Stimulated activated CD8-positive, alpha-beta memory T cell treated with anti-CD3 and anti-CD28 coated beads, Interleukin-4, amount 100 ng/mL, for 4 hours (primary cell): ENCODE measurements at places on chromosomes 11 and 22.

DNA sequence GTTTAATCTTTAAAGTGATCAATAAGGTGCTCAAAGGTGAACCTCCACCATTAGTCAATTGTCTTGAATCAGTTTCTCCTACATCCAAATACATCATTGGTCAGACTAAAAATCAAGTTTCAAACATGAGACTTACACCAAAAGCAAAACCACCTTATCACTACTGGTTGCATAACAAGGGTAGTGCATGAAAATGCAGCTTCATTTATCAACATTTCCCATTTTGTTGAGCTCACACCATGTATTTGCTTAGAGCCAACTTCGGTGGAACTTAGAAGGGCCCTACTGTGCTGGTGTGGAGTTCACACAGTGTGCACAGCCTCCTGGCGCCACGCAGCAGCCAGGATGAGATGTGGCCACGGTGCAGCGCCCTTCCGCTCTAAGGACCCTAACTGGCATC is 23.1 kb upstream of the PHLDA2 start:
- DNase-seq = no peak

DNA sequence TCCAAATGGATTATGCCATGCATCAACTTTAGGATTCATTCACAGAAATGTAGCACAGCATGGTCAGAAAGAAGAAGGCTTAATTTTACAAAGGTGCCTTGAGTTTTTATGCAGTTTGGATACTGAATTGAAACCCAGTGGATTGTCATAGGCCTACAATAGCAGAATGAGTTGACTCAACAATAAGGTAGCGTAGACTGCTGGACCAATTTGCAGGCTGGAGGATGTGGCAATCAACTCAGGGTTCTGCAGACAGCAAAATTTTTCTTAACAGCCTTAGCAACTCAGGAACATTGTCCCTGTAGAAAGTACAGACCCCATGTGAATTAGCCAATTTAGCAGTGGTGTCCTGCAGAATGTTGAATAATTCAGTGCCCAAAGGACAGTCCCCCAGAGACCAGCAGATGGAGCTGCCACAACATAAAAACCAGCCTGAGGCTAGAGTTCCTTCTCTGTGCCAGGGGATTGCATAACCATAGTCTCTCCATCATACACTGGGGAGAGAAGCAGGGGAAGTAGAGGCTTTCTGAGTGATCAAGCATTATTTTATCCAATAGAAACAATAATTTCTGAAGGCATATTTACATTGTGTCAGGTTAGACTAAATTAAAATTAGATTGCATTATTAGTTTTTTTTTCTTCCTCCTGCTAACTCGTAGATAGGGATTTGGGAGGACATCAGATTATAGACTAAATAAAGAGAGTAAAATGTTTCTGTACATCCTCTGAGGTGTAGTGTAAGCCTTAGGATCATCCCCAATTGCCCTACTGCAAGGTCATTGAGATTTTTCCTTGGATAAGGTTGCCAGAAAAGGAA is 20.3 kb upstream of the MRPL17 start:
- no peak for DNase-seq

GRCh38 chr11:12411806-12412727 is 34.7 kb downstream of the PARVA start:
- DNase-seq = no peak

DNA sequence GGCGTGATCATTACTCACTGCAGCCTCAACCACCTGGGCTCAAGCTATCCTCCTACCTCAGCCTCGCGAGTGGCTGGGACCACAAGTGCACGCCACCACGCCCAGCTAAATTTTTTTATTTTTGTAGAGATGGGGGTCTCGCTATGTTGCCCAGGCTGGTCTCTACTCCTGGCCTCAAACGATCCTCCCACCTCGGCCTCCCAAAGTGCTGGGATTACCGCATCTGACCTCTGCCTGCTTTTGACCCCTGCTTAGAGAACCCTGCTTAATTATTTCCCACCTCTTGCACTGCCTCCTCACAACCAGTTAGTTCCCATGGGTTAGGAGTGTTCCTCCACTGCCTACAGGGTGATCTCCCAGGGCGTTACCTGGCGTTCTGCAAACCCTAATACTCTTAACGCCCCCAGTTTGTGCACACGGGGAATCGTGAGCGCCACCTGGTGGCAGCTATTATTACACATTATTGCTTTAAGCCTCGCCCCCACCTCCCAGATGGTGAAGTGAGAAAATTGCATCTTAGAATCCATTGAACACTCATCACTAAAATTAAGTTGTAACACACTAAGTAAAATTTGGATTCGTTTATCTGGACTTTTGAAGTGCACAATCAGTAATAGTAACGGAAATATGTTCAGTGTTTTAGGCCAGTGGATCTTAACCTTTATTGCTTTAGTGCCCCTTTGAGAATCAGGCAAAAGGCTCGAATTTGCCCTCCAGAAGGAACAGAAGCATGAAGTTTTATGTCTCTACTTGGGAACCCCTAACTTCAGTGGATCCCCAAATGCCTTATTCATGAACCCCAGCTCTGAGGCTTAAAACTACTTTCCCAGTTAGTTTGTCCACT is 61.4 kb upstream of the ASPHD2 start:
- peak; percentile 21 for DNase-seq

- no peak for DNase-seq
These were observed 38.7 kb downstream of the MRTFA start for GRCh38 chr22:40597526-40598430.

DNA sequence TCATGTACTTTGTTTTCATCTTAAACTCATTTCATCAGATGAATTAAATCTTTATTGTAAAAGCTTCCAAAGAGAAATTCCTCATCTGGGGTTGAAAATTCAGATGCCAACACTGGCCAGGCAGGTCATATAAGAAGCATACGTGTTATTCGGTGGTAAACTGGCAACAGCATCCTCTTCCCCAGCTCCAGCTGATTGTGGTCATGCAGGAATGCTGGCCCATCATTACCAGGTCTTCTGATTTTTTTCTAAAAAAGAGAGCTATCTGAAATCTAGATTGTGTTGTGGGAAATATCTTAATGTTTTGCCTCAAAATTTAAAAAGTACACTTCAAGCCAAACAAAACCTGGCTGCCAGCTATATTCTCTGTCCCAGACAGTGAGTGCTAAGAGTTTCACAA is 53.6 kb downstream of the ARFGAP2 start:
- DNase-seq = no peak

DNA sequence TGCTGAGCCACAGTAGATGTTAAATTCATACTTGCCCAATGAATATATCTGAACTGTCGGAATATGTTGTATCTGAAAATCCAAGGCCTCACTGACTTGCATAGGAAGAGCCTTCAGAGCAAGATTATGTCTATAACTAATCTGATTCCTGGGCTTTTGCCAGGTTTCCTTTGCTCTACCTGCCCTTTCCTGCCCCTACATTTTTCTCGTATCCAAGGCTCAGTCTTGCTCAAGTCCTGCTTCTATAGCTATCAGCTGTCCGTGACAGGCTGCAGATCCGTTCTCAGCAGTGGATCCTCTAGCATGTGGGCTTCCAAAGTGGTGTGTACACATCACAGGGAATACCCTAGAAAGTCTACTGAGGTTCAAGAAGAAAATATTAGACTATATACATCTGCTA is 18.8 kb upstream of the USP47 start:
- DNase-seq = no peak

GRCh38 chr11:58513747-58514367 is 6.0 kb upstream of the OR5B21 start:
- no peak for DNase-seq

DNA sequence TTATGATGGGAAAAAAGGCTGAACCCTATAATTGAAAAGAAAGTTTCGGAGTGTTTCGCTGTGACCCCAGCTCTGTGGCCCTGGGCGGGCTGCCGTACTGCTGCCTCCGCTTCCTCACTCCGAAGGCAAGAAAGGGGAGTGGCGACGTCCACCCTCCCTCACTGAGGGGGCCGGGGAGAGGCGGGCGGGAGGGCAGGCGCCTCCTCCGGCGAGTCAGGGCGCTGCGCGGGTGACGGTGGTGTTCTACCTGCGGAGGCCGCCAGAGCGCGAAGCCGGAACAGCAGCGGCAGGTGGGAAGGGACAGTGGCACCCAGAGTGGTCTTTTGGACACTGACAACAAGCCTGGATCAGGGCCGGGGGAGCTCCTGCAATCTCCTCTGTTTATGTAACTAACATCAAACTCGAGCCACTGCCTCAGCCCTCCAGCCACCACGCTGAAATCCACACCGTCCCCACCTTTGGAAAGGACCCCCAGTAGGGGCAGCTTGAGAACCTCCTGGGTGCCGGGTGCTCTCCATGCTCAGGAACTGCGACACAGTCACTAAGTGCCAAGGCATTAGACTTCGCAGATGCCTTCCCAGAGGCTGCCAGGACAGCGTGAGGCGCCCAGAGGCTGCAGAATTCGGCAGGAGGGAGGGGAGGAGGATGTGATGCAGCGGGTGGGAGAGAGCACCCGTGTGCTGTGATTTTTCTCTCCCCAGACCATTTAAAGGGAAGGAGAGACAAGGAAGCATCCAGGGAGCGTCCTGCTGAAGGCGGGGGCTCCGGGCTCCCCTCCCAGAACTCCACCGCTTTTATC is 25.5 kb downstream of the BID start:
- DNase-seq = no peak

GRCh38 chr11:124977006-124977405 is 23.0 kb downstream of the CCDC15 start:
- no peak for DNase-seq

GRCh38 chr22:43401233-43401632 is 10.6 kb upstream of the MPPED1 start:
- no peak for DNase-seq

DNA sequence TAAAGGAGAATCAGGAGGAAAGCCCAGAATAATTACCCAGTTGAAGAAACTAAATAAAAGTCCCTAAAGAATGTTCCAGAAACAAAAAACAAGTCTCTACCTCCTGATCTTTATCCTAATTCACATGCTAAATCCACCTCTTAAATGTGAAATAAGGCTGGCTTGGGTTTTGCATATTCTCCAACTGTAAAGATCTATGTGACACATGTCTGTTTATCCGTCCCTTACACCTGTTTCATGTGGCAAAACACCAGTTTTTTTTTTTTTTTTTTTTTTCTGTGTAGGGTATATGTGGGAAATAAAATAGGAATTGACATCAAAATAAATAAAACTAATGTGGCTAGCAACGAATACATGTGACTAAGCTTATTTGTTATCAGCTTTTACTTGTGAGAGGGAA is 70.5 kb downstream of the NARS2 start:
- DNase-seq = no peak

DNA sequence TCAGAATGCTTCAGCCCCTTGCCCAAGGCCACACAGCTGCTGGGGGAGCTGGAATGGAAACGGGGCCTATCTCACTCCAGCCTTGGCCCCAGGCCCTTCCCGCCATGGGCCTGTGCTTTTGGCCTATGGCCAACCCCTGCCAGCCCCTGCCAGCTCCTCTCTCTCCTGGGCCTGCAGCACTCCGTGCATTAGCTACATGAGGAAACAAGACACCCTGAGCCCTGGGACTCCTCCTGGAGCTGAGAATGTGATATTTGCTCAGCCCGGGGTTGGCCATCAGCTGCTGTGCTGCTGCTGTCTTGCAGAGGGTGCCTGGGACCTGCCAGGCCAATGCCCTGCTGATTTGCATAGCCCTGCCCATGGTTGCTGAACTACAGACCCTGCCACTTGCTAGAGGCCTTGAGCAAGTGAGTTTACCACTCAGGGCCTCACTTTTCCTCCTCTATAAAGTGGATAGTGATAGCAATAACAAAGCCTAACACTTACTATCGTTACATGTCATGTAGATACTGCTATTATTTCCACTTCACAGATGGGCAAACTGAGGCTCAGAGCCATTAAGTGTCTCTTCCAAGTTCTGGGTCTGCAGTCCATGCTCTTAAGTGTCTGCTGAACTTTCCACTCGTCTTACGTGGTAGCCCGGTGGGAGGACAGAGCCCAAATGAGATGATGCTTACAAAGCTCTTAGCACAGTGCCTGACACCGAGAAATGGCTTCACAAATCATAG is 99.6 kb downstream of the KIAA1671 start:
- DNase-seq = no peak

DNA sequence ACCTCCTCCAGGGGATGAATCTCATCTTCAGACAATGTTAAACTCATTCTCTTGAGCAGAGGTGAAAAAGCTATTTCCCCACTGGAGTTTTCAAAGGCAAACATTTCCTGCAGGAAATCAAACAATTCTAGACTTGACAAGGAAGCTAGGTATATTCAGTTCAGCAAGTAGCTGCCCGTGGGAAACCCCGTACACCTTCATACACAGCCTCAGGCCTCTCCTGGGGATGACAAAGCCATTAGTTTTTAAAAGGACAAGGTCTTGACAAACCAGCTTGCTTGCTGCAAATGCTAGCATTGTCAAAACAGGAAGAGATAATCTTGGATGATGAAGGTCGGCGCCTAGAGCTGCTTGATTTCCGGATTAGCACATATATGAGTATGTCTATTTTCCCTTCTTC is 1630.8 kb upstream of the TENM4 start:
- no peak for DNase-seq

DNA sequence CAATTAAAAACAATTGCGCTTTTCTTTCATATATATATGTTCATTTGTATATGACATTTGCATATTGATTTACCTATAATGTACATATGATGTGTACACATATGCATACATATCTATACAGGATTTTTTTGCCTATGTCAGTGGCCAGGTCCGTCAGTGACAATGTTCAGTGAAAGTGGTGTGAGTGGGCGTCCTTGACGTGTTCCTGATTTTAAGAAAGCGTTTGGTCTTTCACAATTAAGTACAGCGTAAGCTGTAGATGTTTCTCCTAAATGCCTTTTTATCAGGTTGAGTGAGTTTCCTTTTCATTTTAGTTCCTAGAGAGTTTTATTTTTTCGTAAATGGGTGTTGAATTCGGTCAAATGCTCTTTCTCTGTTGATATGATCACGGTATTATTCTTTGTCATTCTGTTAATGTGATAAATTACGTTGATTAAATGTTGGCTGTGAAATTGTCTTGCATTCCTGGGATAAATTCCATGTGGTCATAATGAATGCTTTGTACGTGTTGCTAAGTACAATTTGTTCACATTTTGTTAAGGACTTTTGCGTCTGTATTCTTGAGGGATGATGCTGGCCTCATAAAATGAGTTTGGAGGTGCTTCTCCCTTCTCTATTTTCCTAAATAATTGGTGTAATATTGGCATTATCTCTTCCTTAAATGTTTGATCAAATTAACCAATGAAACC is 10.6 kb upstream of the GNB1L start:
- no peak for DNase-seq
